Spleen (tissue), 13 donors: ENCODE measurements at places on chromosomes 5 and 9.

- DNase-seq, result no peak
These were observed 1.7 kb downstream of the ITGA1 start for GRCh38 chr5:52789378-52789777.

DNA sequence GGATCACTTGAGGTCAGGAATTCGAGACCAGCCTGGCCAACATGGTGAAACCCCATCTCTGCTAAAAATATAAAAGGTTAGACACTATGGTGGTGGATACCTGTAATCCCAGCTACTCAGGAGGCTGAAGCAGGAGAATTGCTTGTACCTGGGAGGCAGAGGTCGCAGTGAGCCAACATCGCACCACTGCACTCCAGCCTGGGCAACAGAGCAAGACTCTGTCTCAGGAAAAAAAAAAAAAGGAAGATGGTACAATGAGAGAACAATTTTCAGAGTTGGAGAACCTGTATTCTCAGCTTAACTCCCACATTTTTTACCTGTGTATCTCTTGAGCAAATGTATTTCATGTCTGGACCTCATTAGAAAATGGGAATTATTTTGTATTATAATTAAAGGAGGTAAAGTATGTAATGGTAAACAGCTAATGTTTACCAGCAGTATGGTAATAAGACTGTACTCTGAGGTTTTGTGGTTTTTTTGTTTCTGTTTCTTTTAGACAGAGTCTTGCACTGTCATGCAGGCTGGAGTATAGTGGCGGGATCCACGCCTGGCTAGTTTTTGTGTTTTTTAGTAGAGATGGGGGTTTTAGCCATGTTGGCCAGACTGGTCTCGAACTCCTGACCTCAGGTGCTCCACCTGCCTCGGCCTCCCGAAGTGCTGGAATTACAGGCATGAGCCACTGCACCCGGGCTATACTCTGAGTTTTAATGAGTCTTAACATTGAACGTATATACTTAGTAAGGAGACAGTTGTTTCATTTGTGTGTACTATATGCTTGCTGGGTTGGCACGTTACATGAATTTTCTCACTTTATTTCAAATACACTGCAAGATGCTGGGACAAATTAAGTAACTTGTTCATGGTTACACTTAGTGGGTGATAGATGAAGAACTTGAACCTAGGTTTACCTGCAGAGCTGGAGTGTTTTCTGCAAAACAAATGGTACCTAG lies 16.2 kb downstream of the UHRF2 start:
- DNase-seq, result peak; percentile 78

DNA sequence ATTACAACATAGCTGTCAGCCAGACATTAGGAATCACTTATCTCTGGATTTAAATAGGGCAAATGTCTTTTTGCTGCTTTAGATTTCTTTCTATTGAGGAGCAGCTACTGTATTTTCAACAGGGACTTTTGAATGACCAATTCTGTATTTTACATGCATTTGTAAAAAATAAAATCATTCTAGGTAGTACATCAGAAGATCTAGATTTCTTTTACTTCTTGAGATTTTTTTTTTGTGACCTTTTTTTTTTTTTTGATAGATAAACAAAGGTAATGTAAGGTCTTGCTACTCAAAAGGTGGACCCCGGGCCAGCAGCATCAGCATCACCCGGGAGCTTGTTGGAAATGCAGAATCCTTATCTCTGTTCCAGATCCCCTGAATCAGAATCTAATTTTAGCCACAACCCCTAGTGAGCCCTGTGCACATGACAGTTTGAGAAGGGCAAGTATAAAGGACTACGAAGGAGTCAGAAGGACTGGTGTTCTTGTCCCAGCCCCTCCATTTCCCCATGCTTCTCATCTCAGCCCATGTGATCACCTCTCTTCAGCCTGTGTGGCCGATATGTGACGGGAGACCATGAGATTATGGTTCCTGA lies 37.7 kb upstream of the CKMT2 start:
- DNase-seq, result no peak

DNA sequence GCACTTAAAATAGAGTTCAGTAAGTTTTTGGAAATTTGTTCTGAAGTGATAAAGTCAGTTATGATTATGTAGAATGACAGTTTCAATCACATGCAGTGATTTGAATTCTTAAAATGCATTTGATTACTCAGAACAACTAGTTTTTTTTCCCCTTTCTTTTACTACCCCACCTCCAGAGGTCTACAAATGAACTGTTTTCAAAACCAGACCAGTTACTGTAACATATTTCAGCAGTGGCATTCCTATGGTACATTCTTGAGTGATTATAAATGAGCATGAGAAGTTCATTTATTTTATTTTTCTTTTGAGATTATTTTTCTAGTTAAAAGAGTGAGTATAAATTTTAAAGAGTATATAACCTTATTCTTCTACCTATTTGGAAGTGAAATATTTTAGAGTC lies 71.6 kb downstream of the NNT start:
- DNase-seq, result no peak

GRCh38 chr5:139654871-139655491 lies 6.8 kb downstream of the CXXC5 start:
- no peak for DNase-seq

DNA sequence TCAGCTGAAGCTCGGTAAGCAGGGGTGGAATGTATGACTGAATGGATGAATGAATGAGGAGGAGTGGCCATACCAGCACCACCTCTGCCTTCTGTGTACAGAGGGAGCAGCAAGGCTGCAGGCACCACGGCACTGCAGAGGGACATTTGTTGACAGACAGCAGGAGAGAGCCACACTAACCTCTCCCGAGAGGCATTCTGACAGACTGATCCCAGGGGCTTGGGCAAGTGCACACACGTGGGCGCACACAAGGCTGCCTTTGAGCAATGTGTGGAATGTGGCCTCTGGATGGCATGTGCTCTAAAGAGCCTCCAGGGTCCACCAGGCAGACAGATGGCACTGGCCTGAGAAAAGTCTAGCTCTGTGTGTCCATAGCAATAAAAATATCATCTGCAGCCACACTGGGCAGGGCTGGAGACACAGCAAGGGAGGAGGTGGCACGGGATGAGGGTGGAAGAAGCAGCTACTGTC lies 111.8 kb downstream of the ACTL7B start:
- no peak for DNase-seq

GRCh38 chr5:57653636-57654290 lies 171.2 kb upstream of the ACTBL2 start:
- DNase-seq, result no peak

DNA sequence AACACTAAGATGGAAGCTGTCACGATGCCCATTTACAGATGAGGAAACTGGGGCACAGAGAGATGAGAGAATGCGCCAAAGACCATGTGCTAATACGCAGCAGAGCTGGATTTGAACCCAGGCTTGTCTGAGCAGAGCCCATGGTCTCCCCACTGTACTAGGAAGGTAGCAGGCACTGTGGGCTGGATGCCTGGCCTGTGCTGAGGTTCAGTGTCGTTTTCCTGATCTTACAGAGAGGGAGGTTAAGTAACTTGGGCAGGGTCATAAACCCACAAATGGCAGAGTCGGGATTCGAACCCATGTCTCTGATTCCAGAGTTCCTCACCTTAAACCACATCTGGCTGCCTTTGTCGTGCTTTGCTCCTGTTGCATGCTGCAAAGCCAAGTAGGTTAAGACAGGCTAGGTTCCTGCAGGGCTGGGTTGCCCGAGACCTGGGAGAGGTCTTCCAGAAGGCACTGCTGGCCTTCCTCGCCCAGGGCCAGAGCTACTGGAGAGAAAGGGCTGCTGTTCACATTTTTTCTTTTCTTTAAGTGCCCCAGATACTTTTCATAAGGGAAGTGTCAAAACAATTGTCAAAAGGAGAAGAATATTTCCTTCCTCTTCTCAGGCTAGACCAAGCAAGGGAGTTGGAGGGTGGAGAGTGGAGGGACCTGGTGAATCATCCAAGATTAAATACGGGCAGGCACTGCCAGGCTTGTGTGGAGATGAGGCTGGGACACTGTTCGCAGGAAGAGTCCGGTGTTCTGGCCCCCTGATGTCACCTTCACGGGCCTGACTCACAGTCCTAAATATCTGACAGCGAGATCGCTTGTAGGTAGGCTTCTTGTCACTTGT lies 3.2 kb downstream of the NEK6 start:
- DNase-seq, result peak; percentile 82

- DNase-seq, result no peak
These were observed 1.9 kb upstream of the PCDHB16 start for GRCh38 chr5:141180313-141180712.

- DNase-seq, result no peak
These were observed 457.1 kb downstream of the DTWD2 start for GRCh38 chr5:118531276-118531675.

DNA sequence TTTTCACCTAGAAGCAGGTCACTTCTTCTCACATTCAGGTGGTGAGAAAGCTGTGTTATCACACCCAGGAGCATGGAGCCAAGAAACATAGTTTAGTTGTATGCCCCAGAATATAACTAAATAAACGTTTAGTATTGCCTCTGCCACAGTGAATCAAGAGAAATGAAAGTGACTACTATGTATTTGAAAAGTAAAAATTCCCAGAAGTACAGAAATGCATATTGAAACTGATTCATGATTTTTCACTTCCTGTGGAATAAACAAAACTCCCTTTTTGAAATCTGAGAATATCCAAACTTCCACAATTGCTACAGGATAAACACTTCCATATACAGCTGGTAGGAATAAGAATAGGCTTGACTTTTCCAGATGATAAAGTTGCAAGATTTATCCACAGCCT lies 15.3 kb upstream of the NINJ1 start:
- no peak for DNase-seq
